ENCODE measurements at places on chromosomes 11 and 22.

DNA sequence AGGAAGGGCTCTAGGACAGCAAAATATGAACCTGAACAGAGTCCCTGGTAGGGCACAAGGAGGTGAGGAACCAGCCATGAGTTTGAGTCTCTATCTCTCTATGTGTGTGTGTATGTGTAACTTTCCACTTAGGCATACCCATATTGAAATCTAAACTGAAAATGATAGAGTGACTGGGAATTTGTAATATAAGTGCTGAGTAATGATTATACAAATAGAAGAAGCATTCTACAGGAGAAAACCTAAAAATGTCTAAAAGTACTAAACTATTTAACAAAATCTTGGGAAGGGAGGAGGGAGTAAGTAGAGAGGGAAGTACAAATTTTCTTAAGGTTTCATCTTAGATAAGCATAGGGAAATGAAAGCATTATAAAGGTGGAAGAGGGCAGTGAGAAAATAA, 97.1 kb upstream of the ZC3H12C start:
- peaks cover 4% of the 10 kb centered on the region for H3K4me1 ChIP-seq
- H3K27me3 ChIP-seq, result no peaks in the 10 kb centered on the region
- H3K27ac ChIP-seq, result no peak overlapping the region
- H3K36me3 ChIP-seq, result no peaks in the 10 kb centered on the region

DNA sequence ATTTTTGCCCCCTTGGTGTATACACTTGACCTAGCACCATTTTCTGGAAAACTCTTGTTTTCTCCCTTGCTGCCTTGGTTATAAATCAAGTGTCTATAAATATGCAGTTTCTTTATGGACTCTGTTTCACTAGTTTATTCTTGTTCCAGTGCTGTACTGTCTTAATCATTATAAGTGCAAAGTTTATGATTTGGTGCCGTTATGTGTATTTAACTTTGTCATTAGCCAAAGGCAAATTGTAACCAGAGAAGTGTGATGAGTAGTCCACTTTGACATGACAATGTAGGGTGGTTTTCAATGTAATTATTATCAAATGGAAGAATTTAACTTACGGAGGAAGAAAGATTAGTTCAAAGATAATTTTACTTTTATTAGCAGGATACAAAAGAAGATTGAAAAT, 40.3 kb downstream of the SPECC1L start:
- no peak for DNase-seq
- H3K36me3 ChIP-seq, result peaks cover 25% of the 10 kb centered on the region
- no peaks in the 10 kb centered on the region for H3K27me3 ChIP-seq

GRCh38 chr11:44421090-44421675, 111.2 kb upstream of the ALX4 start:
- H3K4me1 ChIP-seq, result no peaks in the 10 kb centered on the region
- no peak overlapping the region for H3K4me3 ChIP-seq
- no peak overlapping the region for H3K27ac ChIP-seq
- no peaks in the 10 kb centered on the region for H3K27me3 ChIP-seq
- H3K36me3 ChIP-seq, result no peaks in the 10 kb centered on the region

- no peak overlapping the region for H3K4me3 ChIP-seq
- no peak overlapping the region for H3K27ac ChIP-seq
- H3K27me3 ChIP-seq, result peaks cover 5% of the 10 kb centered on the region
Observed at GRCh38 chr22:50676180-50676636, 3.6 kb downstream of the SHANK3 start.

GRCh38 chr11:128724891-128725611, 31.2 kb downstream of the FLI1 start:
- H3K4me3 ChIP-seq, result no peak overlapping the region
- H3K27me3 ChIP-seq, result no peaks in the 10 kb centered on the region
- H3K27ac ChIP-seq, result no peak overlapping the region
- no peak for DNase-seq

DNA sequence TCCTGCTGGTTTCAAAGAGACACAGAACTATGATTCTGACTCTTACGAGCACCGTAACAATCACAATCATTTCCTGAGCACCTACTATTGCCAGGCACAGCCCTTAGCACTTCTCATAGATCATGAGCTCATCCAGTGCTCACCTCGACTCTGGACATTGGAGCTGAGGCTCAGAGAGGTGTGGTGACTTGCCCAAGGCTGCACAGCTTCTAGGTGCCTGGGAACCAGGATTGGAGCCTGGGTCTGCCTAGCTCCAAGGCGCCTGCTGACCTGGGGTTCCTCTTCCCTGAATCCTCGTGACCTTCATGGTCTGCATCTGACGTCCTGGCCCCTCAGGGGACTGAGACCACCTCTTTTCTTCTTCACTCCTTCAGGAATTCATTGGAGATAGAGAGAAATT, 50.6 kb upstream of the CRYBB3 start:
- no peak for DNase-seq
- H3K36me3 ChIP-seq, result no peaks in the 10 kb centered on the region
- peaks cover 49% of the 10 kb centered on the region for H3K4me1 ChIP-seq
- H3K27ac ChIP-seq, result no peak overlapping the region

DNA sequence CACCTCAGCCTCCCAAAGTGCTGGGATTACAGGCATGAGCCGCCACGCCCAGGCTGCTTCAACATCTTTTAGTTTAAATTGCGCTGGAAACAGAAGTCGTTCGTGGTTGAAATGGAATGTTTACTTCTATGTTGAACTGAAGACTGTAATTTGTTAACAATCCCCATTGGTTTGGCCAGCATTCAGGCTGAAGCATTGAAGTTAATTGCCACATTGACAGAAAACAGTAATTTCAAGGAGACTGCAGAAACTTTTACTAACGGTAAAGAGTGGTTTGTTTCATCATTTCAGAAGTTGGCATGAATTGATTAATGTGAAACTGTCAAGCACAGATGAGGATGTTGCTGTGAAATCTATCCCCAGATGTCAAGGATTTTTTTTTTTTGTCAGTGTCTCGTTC, 14.2 kb downstream of the AP5B1 start:
- no peak overlapping the region for H3K4me3 ChIP-seq
- DNase-seq, result no peak
- no peaks in the 10 kb centered on the region for H3K4me1 ChIP-seq
- H3K27me3 ChIP-seq, result no peaks in the 10 kb centered on the region
